NCI-H446 (cell line): ENCODE measurements at places on chromosomes 6 and 20.

GRCh38 chr20:4181956-4182945 lies 166.9 kb upstream of the RNF24 start:
- DNase-seq = no peak

- DNase-seq = peak; percentile 32
Observed at GRCh38 chr6:124870611-124871459, 91.4 kb upstream of the RNF217 start.

DNA sequence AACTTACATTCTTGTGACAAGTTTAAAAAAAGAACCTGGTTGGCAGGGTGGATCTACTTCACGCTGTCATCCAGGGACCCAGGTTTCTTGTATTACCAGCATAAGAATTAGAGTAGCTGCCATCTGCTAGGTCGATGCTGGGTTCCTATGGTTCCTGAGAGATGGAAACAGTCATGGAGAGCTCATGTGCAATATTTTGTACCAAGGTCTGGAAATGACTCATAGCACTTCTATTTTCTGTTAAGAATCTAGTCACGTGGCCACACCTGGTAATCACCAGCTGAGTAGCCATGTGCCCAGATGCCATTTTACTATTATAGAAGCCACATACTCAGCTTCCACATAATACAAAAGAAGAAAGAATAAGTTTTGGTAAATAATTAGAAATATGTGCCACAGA lies 171.3 kb downstream of the CD83 start:
- DNase-seq = no peak

DNA sequence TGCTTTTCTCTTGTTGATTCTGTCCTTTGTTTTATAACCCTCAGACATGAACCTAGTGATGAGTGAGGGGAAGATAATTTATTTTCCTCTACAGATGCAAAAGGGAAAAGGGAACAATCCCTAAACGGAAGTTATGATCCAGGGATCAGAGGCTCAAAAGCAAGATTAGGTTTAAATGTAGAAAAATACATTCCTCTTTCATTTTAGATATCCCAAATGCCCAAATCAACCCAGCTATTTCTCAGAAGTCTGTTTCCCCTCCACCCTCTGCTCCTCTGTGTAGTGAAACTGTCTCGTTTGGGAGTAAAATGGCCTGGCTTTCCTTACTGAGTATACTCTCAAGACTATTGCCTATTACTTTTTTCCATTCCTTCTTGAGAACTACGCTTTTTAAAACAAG lies 97.1 kb downstream of the PRL start:
- DNase-seq = no peak

DNA sequence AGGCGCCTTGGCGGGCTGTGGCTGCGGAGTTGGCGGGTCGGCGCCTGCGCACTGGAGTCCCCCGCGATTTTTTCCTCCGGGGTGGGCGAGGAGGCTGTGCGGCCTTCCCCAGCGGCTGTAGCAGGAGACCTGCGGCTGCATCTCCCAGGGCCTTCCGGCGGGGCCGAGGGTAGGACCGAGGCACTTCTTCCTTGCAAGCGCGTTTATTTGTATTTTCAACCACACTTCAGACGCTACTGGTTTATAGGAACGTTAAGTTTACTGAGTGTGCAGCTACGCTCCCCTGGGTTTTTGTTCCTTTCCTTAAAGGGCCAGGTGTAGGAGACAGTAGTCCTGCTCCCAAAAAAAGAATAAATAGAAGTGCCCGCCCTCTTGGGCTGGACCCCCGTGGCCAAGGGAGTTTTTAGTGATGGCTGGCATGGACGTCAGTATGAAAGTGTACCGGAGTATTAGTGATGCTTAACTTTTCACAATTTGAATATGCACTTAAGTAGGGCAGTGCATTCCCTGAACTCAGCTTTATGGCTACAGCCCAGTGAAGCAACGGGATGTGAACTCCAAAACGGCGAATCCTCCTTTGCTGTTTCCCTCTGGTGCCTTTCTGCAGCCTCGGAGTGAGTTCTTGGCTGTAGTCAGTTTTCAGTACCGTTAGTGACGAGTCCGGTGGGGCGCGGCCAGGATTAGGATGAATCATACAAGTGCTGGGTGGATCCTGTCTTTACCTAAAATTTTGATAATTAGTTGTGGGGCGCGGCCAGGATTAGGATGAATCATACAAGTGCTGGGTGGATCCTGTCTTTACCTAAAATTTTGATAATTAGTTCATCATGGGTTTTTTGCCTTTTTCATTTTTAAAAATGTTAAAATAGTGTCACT lies 1.0 kb upstream of the FBXO5 start:
- DNase-seq = peak; percentile 57

- DNase-seq = no peak
Observed at GRCh38 chr6:67608099-67608749, 1026.9 kb upstream of the ADGRB3 start.

GRCh38 chr6:111521497-111522270 lies 38.7 kb upstream of the REV3L start:
- DNase-seq = no peak

DNA sequence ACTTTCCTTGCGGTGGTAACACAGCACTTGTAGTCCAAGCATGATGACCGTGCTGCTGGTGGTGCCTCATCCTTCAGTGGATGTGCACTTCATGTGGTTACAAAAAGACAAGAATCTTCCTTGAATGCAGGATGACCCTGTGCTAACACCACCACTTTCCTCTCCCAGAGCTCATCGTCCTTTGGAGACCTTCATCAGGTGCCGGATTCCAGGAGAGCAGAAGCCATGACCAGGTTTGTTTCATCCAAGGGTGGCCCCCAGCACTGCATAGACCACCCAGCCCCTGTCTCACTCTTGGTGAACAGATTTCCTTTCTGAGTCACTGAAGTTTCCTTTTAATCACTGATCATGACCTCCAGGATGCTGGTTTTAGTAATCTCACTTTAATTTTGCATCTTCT lies 101.2 kb upstream of the SYNDIG1 start:
- DNase-seq = no peak

GRCh38 chr20:46253391-46253790 lies 54.9 kb downstream of the CDH22 start:
- DNase-seq = no peak

DNA sequence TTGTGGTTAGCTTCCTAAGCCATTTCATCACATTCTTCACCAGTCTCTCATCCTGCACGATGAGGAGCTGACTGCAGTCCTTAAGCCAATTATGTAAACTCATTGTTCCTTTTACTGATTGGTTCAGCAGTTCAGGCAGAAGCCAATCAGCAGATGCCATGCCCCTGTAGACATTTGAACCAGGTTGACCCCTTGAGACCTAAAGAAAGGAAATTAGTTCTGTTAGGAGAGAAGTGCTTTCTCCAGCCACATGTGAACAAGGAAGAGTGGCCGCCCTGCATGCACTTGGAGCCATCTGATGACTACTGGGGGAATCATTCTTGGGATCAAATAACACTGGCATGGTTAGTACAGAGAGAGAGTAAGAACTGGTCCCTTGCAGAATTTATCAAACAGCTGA lies 535.2 kb upstream of the ID4 start:
- DNase-seq = no peak

DNA sequence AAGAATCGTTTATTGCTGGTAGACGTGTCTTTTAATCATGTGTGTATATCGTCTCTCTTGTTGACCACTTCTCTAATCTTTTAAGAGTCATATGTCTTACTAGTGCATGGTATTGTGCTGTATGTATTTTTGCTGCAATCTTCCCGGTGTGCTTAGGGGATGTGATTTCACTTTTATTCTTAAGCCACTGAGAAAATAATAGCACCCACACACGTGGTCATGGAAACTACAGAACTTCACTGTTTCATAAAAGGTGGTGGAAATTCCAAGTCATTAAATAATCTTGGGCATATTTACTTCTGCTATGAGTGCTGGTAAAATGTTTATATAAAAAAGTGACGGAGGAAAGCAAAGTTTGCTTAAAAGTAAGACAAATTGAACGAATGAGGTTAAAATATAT lies 3.0 kb upstream of the CDYL start:
- no peak for DNase-seq

DNA sequence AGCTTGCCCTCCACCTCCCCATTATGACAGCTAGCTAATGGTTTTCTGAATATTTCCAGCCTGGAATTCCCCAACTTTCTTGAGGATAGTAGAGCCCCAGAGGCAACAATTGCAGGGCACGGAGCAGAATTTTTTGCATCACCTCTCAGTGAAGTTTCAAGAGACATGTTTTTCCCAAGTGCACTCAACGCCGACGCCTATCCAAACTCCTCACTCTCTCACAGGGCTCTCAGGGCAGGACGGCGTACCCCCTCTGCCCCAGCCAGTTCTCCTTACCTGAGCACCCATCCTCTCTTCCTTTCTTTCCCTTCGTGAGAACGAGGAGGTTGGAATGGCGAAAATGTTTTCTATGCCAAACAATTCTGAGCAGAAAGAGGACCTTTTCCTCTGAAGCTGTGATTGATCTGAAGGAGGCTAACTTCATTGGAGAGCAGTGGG lies 83.1 kb upstream of the FOXQ1 start:
- no peak for DNase-seq

DNA sequence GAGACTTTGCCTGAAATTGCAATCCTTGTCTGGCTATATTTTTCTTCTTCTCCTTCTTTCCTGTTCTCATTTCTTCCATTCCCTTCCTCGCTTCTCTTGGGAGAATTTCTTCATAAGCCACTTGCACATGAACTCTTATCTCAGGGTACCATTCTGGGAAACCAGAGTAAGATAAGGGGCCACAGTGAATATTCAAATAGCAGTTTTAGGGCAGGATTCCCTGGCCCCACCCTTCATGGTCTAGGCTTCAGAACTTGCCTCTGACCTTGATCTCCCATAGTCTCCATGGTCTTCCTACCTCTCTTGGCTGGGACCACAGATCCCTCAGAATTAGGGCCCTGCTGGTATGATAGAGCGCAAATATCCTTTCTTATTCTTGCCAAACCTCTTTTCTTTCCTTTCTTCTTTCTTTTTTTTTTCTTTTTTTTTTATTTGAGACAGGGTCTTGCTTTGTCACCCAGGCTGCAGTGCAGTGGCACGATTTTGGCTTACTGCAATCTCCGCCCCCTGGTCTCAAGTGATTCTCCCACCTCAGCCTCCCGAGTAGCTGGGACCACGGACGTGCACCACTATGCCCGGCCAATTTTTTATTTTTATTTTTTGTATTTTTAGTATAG lies 123.0 kb upstream of the CITED2 start:
- DNase-seq = no peak

DNA sequence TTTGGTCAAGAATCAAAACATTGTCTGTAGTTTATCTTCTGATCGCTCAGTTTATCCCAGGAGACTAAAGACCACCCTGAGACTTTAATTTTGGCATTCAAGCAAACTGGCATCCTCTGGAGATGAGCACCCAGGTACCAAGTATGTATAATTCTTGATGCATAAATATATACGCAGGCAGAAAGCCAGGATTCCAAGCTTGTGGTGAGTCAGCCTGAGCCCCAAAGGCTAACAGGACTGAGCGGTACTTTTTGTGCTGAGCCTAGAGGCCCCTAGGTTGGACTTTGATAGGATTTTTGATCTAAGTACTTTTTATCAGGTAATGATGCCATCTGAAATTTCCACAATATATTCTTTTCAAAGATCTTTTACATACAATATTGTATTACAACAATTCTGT lies 301.3 kb downstream of the TFAP2B start:
- DNase-seq = no peak

GRCh38 chr6:38216451-38216850 lies 396.9 kb downstream of the ZFAND3 start:
- no peak for DNase-seq

DNA sequence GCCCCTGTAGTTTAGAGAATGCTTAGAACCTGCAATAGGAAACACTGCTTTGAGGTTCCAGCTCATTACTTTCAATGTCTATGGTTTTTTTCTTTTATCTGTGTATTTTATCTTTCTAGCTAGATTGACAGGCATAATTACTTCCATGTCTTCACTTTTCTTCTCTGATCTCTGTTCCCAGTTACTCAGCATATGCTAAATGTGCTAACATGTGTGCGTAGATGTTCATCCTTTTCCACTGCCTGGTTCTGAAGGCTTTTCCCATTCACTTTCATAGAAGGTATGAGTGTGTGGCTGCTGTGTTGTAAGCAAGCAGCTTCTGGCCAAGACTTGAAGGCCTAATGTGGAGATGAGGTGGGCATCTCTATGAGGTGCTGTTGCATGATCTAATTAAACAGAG lies 38.9 kb downstream of the FAXC start:
- DNase-seq = no peak

GRCh38 chr20:49681850-49682216 lies 31.8 kb downstream of the B4GALT5 start:
- DNase-seq = no peak

DNA sequence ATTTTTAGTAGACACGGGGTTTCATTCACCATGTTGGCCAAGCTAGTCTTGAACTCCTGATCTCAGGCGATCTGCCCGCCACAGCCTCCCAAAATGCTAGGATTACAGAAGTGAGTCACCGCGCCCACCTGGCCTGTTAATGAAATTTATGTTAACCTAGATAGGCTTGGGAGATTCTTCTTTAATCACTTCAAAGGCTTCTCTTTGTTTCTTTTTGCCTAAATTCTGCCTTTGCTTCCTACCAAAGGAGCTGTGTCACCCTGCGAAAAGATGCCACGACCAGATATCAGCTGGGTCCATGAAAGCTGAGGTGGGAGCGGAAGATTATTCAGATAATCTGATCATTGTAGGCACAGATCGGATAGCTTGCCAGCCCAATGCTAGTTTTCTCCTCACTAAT lies 75.3 kb downstream of the GMPR start:
- DNase-seq = no peak

DNA sequence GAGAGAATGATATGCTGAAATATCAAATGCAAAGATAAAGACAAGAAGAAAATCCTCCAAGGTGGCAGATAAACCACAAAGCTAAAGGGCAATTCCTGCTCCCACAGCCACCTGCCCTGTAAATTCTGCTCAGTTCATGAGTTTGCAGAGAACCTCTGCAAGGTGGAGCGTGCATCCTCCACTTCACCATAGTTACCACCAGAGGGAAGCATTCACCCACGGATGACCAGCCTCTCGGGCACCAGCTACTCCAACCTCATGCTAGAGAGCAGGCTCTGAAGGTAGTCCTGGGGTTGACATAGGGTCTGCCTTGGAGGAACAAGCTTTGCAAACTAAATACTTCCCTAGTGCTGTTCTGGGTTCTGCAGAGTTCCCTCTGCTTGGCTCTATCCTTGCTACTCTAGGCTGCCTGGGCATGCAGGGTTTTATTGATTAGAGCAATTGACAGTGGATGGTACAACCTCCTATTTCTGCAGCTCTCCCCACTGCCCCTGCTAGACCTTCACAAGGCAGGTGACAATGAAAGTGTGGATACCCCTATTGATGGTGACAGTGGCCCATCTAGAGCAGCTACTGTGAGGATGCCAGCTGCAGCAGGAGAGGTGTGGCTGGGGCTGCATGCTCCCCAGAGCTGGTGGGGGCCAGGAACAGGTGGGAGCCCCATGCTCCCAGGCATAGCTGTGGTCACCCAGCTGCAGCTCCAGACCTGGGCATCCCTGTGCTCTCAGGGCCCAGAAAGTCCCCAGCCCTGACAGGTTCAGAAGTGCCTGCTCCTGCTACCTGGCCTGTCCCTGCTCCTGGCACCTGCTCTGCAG lies 51.1 kb downstream of the GGTLC1 start:
- DNase-seq = no peak

GRCh38 chr6:83062225-83062624 lies 3.4 kb downstream of the UBE3D start:
- no peak for DNase-seq
